ENCODE measurements at places on chromosomes 5 and 9. TPM values are rescaled to one million over a fixed set of nuclear protein-coding genes. Genes with fewer than 3 reads are reported as not detected.

The OR13D1 gene
- not detected for total RNA-seq

The SPATA31D4 gene
- total RNA-seq, result not detected

The RORB gene
- not detected for total RNA-seq

The LOX gene
- 10.7 TPM for total RNA-seq

The CDKN2B gene
- total RNA-seq, result not detected
